ENCODE measurements at places on chromosomes 2 and 18.
A peak's percentile ranks its signal among the peaks of the same experiment; 100 is the strongest.

- DNase-seq = no peak
These were observed 24.6 kb upstream of the PLB1 start for GRCh38 chr2:28471214-28471613.

DNA sequence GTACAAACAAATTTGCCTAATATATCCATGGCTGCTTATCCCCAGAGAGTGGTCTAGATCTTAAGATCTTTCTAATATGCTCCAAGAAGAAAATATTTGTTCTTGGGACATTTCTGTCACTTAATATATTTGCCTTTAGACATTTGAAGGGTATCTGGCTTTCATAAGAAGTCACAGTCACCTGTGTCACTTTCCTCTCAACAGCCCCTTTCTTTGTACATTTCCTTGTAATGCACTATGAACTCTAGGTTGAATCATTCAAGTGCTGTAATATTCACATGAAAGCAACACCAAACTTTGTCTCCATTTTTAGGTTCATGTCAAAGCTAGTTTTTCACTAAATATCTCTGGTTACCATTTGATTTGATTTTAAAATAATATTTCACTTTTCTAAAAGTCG, 41.4 kb upstream of the NABP1 start:
- no peak for DNase-seq

DNA sequence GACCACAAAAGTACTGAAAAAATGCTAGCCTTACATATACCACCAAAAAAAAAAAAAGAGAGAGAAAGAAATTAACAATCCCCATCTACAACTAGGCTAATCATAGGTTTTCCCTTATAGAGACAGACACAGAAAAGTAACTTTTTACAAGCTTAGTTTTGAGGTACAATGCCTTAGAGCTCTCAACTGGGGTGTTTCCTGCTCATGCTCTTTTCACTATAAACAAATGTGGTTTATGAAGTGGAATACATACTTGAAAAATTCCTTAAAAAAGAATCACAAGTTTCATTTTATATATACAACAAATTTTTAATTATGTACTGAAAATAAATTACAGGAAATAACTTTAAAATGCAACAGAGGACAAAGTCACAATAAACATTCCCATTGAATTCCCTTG, 82.5 kb downstream of the ATL2 start:
- DNase-seq = no peak

DNA sequence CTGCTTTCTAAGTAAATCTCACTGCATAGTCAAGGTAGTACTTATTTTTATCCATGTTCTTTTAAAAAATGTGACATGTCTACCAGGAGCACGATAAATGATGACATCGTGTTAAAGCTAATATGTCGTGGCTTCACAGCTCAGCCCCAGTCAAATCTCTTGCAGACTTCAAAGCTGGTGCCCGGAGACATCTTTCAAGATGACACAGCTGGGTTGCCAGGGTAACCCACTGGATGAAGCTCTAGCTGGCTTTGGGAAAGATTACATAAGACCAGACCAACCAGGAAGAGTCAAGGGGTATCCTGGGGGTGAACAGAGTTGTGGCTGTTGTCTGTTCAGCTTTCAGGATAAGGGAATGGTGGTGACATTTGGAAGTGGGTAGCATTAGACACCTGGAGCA, 67.8 kb downstream of the VSNL1 start:
- DNase-seq = no peak

- DNase-seq = no peak
These were observed 49.9 kb downstream of the ITGB1BP1 start for GRCh38 chr2:9373476-9373875.

DNA sequence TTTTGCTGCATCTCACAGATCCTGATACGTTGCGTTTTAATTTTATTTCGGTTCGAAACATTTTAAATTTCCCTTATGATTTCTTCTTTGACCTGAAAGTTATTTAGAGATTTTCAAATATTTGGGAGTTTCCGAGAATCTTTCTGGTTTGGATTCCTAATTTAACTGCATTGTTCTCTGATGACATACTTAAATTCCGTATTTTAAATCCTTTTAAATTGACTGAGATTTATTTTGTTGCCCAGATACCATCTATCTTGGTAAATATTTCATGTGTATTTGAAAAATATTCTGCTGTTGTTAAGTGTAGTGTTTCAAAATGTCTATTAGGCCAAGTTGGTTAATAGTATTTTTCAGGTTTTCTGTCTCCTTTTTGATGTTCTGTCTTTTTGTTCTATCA, 37.7 kb downstream of the MROH2A start:
- DNase-seq = no peak

- DNase-seq = no peak
These were observed 36.2 kb downstream of the GLS start for GRCh38 chr2:190916829-190917228.

DNA sequence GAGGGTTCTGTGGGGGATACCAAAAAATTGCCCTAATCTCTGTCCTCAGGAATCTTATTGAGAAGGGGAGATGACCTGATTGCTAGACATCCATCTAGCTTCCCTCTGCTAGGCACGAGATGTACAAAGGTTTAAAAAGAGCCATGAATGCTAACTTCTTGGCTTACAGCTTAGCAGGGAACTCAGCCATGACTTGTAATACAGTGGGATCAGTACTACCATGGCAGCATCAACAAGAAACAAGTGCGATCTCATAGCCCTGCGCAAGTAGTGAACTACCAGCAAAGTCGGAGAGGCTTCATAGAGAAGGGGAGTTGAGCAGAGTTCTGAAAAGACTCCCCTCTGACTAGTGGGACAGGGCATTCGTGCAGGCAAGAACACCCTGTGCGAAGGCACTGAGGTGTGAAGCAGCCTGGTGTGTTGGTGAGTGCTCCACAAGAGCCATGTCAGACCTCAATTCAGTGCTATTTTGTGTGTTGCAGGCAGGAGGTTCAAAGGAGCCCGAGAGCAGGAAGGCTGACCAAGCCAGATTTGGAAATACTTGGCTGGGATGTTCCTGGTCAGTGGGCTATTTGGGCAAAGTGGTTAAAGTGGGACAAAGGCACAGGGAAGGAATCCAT, 130.0 kb downstream of the FMNL2 start:
- DNase-seq = no peak

- DNase-seq = no peak
These were observed 262.3 kb downstream of the NRXN1 start for GRCh38 chr2:50769406-50770181.

GRCh38 chr18:60485201-60485600, 112.6 kb upstream of the MC4R start:
- DNase-seq = no peak

DNA sequence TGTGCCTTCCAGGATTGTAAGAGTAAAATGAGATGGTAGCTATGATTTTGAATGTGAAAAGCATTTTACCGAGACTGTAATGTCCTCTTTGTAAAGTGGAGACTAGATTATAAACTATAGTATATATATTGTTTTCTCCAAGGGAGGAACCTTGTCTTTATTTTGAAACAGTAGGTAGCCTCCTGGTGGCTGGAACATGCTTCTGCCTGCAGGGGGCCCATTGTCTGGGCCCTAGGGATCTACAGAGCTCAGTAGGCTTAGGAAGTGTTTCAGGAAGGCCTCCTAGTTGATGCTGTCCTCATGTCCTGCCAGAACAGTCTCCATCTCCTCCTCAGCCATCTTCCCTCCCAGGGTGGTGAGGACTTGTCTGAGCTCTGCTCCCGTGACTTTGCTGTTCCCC, 3.0 kb downstream of the PIKFYVE start:
- no peak for DNase-seq

DNA sequence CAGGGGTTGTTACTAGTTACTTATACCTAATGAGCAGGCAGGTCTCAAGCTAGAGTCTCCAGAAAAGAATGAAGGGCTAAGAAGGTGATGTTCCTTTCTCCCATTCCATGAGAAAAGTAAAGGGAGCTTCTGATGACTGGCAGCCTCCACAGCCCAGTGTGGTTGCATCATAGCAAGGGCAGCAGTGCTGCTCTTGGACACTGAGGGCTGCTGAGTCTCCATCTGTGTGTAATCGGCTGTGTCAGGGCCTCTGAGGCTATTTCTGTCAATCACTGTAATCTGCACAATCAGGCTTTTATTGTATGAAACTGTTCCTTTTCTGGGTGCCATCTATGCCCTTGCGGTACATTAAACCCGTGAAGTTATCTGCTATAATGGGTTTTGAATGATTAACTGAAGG, 164.1 kb upstream of the FBXO11 start:
- no peak for DNase-seq

GRCh38 chr2:99485824-99486223, 4.0 kb downstream of the REV1 start:
- DNase-seq = no peak

DNA sequence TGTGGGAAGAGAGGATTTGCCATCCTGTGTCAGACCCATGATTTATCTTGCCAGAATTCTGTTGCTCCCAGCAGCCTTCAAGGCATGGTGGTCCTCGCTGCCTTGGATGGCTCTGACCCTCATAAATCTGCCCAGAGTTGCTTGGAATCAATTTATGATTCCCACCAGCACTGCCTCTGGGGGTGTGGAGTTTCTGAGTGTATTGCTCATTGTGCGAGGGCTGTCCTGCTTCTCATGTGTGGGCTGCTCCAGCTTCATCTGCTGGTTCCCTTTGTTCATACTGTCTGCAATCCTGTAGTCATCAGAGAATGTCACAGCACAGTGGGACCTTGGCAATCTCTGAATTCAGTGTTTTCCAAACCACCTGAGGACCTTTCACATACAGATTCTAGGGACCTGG, 139.8 kb downstream of the CLIP4 start:
- DNase-seq = no peak

- DNase-seq = no peak
These were observed 8.8 kb downstream of the SIX2 start for GRCh38 chr2:45000341-45000901.

DNA sequence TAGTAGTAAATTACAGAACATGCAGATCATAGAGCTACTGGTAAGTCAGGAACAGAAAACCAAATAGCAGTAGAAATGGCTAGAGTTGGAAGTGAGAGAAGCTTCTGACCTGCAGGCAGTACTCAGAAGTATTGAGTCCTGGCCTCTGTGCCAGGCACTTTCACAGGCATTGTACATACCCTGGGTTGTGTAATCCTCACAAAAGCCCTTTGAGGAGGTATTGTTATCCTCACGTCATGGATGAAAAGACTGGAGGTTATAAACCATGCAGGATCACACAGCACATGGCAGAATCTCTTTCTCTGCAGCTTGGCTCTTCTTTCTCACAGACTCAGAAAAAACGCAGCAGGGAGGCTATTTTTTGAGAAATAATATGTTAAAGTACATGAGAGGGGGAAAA, 789.3 kb upstream of the FAM98A start:
- no peak for DNase-seq

- peak; percentile 8 for DNase-seq
These were observed 33.2 kb upstream of the MTIF2 start for GRCh38 chr2:55302241-55302640.

DNA sequence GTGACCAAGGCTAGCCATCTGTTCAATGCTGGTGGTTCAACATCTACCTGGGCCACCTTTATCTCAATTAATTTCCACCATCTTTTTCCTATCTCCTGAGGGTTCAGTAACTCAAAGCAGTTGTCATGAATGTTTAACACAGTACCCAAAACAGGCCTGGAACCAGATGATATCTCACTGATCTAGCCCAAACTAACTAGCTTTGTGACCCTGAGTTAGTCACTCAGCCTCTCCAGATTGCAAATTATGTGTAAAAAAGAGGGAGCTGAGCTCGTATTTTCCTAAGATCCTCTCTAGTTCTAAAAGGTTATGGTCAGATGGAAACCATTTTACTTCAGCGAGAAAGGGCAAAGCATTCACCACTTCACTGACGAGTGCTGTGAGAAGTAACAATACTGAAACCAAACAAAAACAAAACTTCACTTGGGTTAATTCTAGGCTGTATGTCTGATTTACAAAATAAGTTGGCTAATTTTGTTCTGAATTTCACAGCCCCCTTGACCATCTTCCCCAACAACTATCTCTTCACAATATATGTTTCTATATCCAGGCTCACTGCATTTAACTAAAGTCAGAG, 14.8 kb downstream of the SPRED2 start:
- DNase-seq = no peak

- no peak for DNase-seq
These were observed 102.9 kb downstream of the NFATC1 start for GRCh38 chr18:79498662-79499061.

DNA sequence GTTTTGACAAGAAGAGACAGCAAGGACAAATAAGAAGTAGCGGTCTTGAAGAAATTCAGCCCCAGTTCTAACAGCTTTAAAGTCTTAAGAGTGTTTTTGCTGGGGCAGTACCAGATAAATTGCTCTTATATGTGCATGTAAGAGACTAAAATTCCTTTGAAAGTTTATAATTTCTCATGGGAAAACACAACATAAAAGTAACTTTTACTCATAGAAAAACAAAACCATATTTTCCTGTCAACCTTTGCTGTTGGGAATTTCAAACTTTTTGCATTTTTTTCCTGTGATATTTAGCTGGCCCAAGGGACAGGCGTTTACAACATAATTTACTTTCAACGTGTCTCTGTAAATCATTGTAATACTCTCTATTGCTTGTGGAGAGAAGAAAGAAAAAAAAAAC, 767.8 kb upstream of the ZEB2 start:
- no peak for DNase-seq

Data from CD4-positive, alpha-beta T cell treated with Interleukin-17A for 1 hour (primary cell).